ENCODE measurements at places on chromosomes 6 and 20.
A peak's percentile ranks its signal among the peaks of the same experiment; 100 is the strongest.

GRCh38 chr6:149544646-149545257 lies 1.1 kb downstream of the PPIL4 start:
- DNase-seq, result no peak

GRCh38 chr6:21003780-21004541 lies 469.7 kb downstream of the CDKAL1 start:
- DNase-seq, result no peak

- no peak for DNase-seq
Measured at GRCh38 chr6:168009331-168009730, 11.9 kb downstream of the KIF25 start.

- no peak for DNase-seq
Measured at GRCh38 chr6:91043751-91044150, 456.9 kb upstream of the MAP3K7 start.

- peak; percentile 17 for DNase-seq
Measured at GRCh38 chr6:169589699-169590257, 112.1 kb downstream of the WDR27 start.

DNA sequence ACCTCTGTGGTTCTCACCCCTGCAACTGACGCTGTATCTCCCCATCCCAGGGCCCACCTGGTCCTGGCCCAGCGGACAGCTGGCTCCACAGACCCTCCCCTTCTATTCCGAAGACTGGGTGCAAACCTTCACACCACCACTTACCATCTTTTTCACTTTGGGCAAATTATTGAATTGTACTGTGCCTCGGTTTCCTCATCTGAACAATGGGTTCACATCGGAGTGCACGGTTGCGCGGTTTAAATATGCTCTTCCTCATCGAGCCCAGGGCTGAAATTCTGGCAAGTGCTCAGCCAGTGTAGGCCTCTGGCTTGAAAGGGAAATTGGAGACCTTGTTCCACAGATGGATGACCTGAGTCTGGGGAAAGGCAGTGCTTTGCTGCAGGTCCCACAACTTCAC lies 2.9 kb upstream of the ARFGAP1 start:
- no peak for DNase-seq

DNA sequence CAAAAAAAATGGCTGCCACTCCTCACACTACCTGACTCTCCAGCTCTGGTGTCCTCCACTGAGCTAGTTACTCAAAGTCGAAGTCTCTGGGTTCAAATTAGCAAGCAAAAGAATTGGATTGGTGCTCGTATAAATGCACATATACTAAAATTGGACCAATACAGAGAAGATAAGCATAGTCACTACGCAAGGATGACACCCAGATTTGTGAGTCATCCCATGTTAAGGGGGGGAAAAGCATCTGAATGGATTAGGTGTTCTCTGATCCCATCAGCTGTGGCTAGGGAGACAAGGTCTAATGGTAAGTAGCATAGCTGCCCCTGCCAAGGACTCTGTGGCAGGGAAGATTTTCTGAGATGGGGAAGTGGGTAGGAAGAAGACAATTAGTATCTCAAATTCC lies 18.3 kb upstream of the AMD1 start:
- no peak for DNase-seq

GRCh38 chr6:44564906-44565524 lies 177.5 kb downstream of the CDC5L start:
- DNase-seq, result no peak

GRCh38 chr6:4973982-4974745 lies 29.7 kb downstream of the RPP40 start:
- DNase-seq, result peak; percentile 34

GRCh38 chr20:5474646-5475550 lies 158.1 kb upstream of the PROKR2 start:
- no peak for DNase-seq

DNA sequence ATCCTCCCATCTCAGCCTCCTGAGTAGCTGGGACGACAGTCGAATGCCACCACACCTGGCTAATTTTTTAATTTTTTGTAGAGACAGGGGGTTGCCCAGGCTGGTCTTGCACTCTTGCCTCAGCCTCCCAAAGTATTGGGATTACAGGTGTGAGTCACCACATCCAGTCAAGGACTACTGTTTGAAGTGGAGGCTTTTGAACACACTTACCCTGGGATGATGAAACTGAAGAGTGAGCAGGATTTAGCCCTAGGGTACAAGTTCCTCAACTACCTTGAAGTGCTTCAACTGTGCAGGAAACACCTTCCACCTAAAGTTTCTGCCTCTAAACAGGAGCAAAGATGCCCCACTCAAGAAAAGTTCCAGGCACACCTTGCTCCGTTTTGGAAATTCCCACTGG lies 15.7 kb upstream of the PARD6B start:
- DNase-seq, result no peak

DNA sequence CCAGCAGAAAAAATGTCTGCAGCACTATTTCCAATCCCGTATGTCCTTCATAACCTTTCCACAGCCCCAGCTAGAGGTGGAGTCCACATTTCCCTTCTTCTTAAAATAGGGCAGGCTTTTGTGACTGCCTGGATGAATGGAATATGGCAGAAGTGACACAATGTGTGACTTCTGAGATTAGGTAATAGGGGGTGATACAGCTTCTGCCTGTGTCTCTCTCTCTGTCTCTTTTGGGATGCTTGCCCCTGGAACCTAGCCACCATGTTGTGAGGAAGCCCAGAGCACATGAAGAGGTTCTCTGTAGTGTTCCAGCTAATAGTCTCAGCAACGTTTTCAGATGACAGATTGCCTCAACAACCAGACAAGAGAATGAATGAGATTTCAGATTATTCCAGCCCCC lies 51.4 kb downstream of the CLIC5 start:
- DNase-seq, result no peak

GRCh38 chr6:118706702-118707101 lies 55.3 kb upstream of the CEP85L start:
- DNase-seq, result no peak

DNA sequence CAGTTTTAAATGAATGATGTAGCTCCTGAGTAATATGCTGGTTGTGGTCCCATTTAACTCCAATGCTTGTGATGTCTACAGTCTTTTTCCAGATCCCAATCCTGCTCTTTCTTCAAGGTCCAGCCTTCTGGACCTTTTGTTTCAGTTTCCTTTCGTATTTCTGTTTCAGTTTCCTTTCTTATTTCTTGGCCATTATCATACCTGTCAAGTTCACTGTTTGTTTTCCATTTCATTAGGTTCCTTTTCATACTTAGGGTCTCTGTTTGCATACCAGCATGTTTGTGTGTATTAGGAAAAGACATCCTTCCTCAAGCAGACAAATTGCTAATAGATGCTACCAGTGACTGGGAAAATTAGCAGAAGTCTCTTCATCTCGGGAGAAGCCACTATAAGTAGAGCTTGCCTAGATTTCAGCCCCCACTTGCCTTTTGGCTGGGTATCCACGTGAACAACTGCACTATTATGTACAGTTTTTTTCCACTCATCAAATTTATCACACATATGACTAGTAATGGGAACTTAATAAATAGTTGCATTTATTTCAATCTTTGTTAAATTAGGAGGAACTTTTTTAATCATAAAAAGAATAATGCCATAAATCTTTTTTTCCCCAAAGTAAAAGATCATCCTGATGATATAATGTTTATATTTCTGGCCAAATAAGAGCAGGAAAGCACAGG lies 583.4 kb downstream of the BCKDHB start:
- no peak for DNase-seq

GRCh38 chr6:136235233-136235564 lies 14.9 kb downstream of the MTFR2 start:
- no peak for DNase-seq

DNA sequence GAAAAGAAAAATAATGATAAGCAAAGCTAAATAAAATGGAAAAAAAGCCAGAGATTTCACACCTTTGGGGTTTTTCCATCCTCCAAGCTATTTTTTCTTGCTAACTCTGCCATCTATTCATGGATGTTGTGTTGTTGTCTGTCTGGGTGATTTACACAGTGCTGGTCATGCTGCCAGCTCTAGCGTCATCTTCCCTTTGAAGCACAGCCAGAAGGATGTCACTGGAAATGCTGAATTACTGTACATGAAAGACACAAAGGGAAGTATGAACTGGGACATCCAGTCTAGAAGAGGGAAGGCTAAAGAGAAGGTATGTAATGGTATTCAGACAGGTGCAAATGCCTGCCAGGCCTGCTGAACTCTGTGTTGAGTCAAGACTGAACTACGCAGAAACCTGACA lies 241.9 kb upstream of the STXBP5 start:
- no peak for DNase-seq

- DNase-seq, result no peak
Measured at GRCh38 chr20:37564016-37564387, 36.3 kb upstream of the BLCAP start.

GRCh38 chr20:15925376-15925775 lies 647.9 kb downstream of the KIF16B start:
- no peak for DNase-seq

GRCh38 chr6:111553580-111553979 lies 52.1 kb downstream of the TRAF3IP2 start:
- peak; percentile 53 for DNase-seq

DNA sequence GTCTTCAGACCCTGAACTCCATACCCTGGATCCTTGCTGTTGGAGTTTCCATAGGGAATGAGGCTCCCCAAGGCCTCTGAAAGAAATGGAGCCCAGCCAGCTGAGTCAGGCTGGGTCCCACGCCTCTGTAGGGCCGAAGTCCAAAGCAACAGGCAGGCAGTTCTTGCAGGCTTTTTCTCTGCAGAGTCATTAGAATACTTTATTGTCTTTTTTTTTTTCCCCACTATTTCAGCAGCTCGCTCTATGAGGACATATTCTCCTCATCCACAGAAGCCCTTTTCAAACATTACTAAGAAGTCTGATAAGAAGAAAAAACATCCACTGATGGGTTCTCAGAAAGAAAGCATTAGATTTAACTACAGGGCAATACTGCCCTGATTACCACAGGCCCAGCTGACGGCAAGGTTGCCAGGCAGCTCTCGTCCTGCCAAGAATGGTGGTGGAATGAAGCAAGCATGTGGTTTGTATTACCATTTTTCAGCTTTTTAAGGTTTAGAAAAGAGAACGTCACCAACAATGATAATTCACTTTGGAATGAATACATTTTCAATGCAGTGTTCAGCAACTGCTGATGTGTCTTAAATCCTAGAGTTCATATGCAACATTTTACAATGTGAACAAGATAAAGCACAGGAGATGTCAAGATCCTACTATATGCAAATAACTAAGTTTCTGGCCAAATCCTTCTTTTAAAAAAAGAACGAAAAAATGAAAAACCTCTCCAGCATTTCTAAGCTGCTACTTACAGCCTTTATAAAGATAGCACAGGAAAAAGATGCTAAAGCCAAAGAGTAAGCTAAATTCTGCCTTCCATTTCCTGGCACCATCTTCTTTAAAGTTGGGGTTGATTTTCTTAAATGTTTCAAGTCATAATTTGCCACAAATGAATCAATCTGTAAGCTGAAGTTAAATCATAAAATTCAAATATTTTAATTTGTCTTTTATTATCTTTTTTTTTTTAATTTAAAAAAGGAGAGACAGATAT lies 223.6 kb upstream of the CITED2 start:
- DNase-seq, result no peak

DNA sequence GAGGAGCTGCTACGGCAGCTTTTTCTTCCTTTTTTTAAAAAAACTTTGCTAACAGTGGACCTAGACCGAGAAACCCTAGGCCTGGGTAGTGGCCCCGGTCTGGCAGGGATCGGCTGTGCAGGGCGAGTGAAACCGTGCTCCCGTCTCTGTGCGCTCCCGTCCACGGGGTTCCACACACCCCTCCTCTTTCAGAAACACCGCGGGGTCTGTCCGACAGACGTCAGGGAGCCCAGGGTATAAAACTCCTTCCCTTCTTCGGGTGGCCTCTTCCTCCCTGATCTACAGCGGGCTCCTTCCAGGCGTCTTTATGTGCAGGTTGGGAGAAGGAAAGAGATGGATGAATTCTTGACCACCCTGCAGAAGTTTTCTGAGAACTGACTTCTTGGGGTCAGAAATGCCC lies 27.1 kb upstream of the SMOC2 start:
- no peak for DNase-seq

DNA sequence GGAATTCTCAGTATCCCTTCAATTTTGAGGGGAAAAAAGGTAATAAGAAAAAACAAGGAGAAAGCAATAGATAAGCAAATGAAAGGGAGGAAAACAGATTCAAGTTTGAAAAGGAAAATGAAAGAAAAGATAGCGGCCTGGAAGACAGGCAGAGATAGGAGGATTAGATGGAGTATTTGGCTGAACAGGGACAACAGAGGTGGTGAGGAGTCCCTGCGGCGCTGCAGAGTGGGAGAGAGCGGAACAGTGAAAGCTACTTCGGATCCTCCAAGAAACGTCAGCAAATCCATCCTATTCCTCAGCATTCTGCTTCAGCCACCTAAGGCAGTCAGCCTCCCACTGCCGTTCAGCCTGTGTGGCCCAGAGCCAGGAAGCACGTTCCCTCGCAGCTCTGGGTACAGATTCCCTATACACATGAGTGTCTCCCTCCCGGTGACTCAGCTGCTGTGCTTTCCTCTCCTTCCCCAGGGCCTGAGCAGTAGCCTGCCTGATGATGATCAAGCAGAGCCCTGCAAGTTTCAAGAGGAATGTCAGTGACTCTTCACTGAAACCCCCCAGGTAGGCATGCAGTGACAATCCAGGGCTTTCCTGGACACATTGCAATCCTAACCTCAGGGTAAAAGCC lies 43.4 kb upstream of the CDYL start:
- DNase-seq, result peak; percentile 16

- DNase-seq, result no peak
Measured at GRCh38 chr6:170438861-170439260, 114.2 kb downstream of the PSMB1 start.

DNA sequence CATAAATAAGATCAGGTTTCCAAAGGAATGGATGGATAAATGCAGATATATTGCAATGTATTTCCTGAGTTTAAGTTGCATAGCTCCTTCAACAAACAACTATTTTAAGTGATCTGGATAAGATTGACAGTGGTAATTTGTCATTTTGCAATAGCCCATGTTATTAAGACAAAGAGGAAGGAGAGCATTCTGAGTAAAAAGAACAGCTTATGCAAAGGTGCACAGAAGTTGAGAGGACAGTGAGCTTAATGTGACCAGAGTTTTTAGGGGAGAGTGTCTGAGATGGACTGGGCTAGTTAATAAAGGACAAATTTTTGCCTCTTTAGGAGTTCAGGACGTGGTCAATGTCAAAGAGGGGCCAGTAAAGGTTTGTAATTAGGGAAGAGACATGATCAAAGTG lies 48.8 kb upstream of the FBXO30 start:
- no peak for DNase-seq

DNA sequence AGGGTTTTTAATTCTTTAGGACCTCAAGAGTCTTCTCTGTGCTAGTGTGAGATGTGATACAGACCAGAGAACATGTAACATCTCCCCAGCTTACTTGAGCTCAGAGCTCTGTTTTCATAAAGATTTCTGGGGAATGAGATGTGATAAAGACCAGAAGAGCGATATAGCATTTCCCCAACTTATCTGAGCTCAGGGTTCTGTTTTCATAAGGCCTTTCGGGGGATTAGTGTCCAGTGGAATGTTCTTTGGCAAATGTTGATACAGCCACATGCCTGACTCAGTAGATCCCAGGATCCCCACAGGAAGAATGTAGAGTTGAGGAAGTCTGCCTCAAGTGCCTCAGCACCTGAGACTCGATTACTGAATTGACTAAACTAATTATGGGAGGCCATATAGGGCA lies 18.7 kb upstream of the TOP1 start:
- DNase-seq, result no peak
